ENCODE measurements at places on chromosomes 2 and 18. TPM values are rescaled to one million over a fixed set of nuclear protein-coding genes. Genes with fewer than 3 reads are reported as not detected.

The VSNL1 gene
- total RNA-seq, result 0.33 TPM

The IL1F10 gene
- total RNA-seq, result not detected

The MEP1B gene
- total RNA-seq, result not detected

GRCh38 chr18:77373730-77374445, 124.2 kb downstream of the GALR1 start:
- DNase-seq, result no peak

GRCh38 chr2:20184067-20184938, 40.6 kb downstream of the SDC1 start:
- DNase-seq, result peak; percentile 85

DNA sequence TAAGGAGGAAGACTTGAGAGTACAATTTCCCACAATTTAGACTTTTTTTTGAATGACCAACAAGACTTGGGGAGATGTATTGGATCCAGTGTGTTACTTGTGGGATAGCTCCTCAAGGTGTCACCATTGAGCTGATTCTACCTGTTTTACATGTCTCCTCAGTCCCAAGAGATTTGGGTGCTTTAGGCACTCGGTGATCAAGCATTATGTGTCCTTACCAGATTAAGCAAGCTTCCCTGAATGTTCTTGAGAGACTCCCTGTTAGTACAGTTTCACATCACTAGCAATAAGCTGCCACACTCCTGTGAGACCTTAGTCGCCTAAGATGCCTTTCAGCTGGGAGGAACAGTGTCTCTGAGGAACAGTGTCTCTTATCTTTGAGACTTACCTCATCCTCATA, 384.3 kb upstream of the SYT4 start:
- DNase-seq, result no peak

All from upper lobe of left lung (tissue), 6 donors.